ENCODE measurements at places on chromosomes 5 and 9.

DNA sequence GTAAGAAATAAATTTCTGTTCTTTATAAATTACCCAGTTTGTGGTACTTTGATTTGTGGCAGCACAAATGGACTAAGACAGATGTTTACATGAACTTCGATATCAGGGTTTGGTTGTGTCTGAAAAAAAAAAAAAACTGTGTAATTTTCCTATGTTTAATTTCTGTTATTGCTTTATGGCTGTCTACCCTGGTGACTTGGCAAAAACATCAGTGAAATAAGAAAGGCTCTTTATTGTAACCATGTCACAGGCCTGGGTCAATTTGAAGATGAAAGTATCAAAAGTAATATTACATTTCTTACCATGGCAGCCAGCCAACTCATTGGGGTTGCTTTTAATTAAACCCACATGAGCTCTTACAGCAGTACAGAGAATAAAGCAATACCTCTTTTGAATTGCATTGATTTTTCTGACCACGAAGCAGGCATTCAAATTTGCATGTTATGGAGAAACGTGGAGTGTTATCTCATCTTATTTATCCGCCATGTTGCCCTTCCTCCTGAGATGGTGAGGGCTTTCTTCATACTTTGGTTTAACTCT, 20.6 kb upstream of the SV2C start:
- DNase-seq = no peak

DNA sequence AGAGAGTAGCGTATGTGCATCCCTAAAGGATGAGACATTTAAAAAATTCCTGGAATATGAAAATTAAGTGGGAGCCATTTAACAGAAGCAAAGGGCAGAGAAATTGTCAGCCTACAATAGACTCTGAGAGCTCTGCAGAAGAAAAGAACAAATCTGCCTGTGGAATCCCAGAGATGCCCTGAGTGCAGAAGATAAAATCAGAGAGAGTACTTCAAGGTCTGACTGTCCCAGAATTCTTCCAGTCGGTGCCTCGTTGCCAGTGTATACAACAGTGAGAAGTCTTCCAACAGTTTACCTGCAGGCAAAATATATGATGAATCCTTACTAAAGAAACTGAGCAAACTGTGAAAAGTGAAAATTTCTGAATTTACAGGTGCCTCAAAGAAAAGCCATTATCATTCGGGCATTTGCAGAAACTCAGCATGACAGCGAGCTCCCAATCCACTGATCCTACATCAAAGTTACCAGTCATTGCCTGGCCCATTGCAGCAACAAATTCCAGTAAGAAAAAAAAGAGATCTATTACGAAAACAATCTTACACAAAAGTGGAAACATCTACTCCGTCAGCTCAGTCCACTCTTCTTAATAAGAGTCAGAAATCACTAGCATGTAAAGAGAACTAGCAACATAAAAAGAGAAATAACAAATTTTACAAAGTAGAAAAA, 92.8 kb upstream of the VCAN start:
- no peak for DNase-seq

DNA sequence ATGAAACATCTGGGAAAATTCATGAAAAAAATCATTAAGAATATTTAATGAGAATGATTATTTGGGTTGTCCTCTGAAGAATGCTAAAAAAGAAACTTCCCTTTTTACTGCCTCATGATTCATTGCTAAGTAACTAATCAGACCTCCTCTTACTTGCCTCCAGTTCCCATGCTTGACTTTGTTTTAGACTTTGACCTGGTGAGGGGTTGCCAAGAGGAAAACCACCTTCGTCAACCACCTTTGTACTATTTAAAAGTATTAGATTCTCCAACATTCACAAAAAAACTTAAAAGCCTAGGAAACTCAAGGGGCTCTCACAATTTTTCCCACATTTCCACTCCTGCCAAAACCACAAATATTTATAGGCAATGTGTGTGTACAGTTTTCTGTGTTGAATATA, 115.2 kb upstream of the ST8SIA4 start:
- DNase-seq = no peak

DNA sequence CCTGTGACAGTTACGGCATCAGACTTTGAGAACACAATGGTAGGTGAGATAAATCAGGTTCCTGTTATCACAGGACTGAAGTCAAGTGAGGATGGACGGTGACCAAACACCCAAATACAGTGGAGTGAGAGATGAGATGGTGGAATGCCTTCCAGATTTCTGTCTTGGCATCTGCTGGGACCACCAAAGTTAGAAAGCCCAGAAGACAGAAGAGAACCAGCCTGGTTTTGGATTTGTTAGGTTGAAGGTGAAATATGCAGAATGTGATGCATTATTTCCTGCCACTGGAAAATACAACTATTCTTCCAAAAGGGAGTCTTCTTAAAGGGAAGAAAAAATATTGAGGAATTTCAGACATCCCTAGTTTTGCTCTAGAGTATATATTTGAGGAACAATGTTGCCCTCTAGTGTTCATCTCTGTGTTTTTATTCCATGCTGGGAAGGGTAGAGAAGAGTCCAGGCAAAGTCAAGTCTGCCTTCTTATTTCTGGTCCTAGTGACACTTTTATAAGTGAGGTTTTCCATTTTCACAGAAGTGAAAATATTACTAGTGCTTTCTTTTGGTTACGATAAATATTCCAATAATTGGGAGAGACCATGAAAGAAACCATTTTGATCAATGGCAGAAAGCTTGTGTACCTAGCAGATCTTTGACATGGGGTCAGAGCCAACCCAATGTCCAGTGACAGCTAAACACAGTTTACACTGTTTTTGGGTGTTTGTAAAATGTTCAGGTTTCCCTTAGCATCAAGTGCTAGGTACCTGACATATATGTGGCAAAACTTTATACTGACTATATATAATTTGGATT, 142.3 kb upstream of the ANKH start:
- DNase-seq = no peak

GRCh38 chr5:54902791-54903473, 82.5 kb downstream of the ESM1 start:
- no peak for DNase-seq

Data from activated CD8-positive, alpha-beta memory T cell treated with anti-CD3 and anti-CD28 coated beads for 1 hour (primary cell).